ENCODE measurements at places on chromosomes 2 and 18.

- DNase-seq: no peak
Observed at GRCh38 chr18:2218101-2218500, 353.2 kb downstream of the METTL4 start.

GRCh38 chr18:56330366-56331110, 307.9 kb downstream of the TXNL1 start:
- DNase-seq: no peak

GRCh38 chr18:8763611-8764010, 58.3 kb downstream of the MTCL1 start:
- DNase-seq: no peak

- no peak for DNase-seq
Observed at GRCh38 chr18:56127322-56128099, 510.9 kb downstream of the TXNL1 start.

- DNase-seq: no peak
Observed at GRCh38 chr18:46297621-46298020, 193.4 kb downstream of the HAUS1 start.

GRCh38 chr2:222320436-222321395, 21.9 kb upstream of the PAX3 start:
- DNase-seq: no peak

DNA sequence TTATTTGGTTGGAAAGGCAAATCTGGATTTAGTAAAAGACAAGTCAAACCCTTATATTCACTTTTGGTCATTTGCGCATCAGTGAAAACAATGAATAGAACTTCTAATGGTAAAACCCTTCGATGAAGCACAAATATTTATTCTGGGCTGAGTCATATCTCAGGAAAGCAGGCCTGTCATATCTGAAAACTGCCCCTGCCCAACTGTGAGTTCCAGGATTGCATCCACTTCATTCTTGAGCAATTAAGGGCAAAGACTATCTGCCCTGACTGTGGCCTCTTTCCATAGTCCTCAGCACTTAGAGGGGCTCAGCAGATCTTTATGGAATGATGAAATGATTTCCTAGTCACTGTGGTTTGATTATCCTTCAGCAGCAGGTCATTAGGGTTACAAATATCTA, 795.2 kb upstream of the ID2 start:
- no peak for DNase-seq

DNA sequence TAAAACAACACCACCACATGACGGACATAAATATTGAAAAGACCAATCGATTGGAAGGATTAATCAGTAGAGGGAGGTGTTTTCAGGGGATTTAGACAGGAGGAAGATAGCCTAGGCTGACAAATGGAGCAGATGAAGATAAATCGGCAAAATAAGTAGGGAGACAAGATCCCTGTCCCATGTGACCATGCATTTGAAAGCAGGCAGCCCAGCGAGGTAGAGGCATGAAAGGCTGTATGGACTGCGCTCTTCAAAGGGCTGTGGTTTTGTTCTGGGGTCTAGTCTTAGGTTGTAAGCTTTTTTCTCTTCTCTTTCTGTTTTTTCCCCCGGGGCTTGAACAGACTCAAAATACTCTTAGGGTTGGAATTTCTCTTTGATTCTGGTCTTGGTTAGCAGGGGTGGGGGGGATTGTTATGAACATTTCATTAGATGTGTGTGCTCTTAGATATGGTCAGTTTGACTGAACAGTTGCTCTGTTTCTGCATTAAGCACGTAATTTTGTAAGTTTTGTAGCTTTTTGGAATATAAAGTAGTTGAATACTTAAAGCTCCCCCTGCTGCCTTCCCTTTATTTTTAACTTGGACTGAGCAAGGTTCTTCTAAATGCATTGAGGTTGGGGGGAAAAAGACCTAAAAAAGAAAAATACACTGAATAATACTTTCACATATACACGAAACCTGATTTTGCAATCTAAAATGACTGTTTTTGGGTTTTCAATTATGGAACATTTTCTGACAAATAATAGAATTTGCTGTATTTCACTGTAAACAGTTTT, 32.2 kb downstream of the ZNF532 start:
- no peak for DNase-seq

DNA sequence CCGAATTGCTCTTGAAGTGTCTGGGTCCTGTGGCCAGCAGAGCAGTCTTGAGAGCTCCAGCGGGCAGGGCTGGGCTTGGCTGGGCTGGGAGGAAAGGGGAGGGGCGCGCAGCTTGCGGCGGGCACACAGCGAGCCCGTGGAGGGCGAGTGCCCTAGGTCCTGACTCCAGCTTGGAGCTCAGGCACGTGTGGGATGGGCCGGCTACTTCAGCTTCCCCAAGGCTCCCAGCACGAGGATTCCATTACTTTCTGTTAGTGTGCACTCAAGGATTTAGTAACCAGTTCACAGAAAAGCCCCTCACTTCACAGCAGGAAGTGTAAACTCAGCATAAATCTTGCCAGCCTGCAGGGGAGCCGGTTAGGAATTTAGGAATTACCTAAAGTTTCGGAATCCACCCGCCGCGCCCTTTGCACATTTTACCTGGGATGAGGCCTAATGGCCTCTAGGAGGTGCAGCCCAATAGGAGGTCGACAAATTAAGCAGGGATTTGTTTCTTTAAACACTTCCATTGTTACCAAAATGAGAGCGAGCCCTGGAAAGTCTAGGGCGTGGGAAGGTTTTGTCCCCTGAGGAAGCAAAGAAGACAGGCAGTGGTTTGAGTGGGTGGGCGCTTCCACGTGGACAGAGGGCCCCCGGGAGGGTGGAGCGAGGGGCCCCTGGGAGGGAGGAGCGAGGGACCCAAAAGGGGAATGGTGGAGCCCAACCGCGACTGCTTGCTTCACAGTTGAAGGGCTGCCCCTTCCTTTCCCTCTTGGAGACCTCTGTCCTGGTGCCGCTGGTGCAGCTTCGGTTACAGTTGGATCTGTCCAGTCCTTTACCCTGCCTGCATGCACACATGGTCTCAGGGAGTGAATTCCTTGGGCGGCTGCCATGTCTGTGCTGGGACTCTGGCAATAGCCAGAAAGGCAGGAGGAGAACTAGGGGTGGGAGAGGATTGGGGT, 93.3 kb downstream of the CTAGE1 start:
- no peak for DNase-seq

DNA sequence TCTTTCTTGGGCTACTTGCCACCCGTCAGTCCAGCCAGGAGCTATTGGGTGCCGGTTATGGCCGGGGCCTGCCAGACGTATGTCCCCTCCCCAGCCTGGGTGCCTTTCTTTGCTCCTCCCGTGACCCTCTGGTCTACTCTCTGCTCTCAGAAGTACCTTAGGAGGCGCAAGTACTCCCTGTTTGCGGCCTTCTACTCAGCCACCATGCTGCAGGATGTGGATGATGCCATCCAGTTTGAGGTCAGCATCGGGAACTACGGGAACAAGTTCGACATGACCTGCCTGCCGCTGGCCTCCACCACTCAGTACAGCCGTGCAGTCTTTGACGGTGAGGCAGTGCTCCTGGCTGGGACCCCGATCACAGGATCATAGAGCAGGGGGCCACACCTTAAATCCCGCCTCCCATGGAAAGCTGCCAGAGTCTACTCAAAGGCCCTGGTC, 99.5 kb downstream of the DYSF start:
- DNase-seq: no peak

DNA sequence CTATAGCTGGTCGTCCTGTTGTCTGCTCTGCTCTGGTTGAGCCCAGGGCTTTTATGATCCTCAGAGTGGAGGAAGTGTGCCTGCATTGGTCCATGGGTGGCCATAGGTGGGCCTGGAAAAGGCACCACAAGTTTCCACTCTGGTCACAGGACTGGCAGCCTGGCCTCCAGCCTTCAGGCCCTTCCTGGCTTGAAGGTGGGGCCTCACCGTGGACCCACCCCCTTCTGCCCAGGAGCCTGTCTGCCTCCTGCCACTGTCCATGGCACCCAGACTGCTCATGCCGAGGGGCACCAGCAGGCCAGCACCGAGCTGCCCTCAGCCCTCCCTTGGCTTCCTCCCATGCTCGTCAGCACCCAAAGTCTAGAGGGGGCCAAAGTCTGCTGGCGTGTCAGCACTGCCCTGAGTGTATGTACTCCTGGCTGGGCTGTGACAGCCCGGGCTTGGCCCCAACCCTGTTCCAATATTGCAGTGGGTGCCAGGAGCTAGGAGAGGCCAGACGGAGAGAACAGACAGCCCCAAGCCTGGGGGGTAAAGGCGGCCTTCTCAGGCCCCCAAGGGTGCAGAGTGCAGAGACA, 529.4 kb downstream of the DCC start:
- no peak for DNase-seq

Measured in 8988T (cell line).